GM12864 (cell line): ENCODE measurements at places on chromosomes 2 and 18.

- no peak for DNase-seq
These were observed 404.3 kb downstream of the ZNF521 start for GRCh38 chr18:24947521-24948305.

GRCh38 chr2:212677466-212677865, 138.9 kb upstream of the ERBB4 start:
- no peak for DNase-seq

DNA sequence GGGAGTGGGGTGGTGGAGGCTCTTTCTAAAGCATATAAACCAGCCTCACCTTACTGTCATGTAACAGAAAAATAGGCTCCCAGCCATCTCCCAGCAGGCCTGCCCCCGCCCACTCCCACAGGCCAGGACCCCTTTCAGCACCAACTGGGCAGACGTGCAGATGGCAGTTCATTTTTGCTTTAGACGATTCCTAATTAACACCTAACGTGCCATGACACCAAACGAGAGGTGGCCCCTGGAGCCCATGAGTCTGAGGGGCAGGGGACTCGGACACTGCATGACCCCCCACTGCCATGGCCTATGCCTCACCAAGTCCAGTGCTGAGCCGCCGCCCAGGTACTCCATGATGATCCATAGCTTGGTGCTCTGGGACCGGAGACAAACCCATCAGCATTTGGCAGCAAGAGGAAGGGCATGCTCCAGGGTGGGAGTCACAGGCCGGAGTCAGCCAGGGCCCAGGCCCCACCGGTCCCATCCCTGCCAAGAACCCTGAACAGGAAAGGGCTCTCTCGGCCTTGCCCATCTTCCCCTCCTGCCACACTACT, 7.9 kb downstream of the STK25 start:
- no peak for DNase-seq

- DNase-seq: no peak
These were observed 188.6 kb downstream of the SH3RF3 start for GRCh38 chr2:109317471-109318095.

GRCh38 chr2:177352441-177353186, 40.0 kb upstream of the AGPS start:
- DNase-seq: no peak

GRCh38 chr18:29002747-29003146, 825.8 kb upstream of the CDH2 start:
- DNase-seq: no peak

DNA sequence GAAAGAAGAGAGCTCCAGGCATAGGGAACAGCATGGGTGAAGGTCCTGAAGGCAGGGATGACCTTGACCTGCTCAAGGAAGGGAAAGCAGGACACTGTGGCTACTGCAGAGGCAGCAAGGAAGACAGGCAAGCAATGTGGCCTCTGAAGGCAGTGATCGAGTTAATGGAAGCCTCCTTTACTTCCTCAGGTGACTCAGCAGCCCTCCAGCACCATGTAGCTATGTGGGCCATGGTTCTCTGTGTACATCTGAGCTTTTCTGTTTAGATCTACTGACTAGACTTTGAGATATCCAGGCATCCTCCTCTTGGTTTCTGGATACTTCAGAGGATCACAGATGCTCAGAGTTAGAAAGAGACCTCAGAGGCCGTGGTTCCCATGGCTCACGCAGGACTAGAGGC, 107.3 kb upstream of the PID1 start:
- DNase-seq: no peak

- DNase-seq: no peak
These were observed 253.9 kb upstream of the SIX2 start for GRCh38 chr2:45263147-45263546.

GRCh38 chr2:190864375-190864774, 16.2 kb upstream of the GLS start:
- no peak for DNase-seq

GRCh38 chr2:72027426-72028161, 120.1 kb downstream of the CYP26B1 start:
- no peak for DNase-seq

GRCh38 chr2:113181258-113182051, 7.7 kb downstream of the PSD4 start:
- DNase-seq: no peak

DNA sequence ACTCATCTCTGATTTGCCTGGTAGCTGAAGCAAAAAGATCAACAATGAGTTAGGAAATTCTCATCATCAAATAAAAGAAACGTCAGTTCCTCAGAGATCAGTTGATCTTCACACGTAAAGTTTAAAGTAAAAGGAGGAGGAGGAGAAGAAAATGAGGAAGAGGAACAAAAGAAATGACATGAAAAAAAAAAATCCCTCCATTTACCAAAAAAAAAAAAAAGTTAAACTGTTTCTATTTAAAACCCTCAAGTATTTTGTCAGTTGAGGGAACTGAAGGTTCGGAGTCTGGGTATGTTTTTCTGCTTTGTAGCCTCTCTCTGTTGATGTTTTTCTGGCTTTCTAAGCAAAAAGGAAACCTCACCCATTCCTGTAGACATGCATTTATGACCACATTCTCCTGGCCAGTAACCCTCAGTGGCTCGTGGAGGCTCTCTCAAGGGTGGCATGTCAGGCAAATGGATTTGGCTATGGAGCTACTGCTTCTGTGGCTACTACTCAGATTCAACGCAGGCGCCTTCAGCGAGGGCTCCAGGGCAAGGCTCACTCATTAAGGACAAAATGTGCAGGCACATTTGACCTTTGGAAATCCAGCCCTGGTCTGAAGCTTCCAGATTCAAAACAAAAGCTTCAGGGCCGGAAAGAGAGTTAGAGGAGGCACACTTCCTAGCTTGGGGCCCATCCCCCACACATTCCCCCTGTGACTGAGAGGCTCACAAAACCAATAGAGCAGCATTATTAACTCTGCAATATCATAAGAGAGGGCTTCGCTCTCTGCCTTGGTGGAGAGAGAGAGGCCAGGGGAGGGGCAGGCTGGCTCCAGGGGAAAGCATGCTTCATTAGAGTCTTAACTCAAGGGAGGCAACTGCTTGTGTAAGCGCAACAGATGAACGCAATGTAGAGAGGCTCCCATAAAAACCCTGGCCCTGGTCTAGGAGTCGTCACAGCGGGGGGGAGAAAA, 22.3 kb downstream of the KLF7 start:
- DNase-seq: no peak

DNA sequence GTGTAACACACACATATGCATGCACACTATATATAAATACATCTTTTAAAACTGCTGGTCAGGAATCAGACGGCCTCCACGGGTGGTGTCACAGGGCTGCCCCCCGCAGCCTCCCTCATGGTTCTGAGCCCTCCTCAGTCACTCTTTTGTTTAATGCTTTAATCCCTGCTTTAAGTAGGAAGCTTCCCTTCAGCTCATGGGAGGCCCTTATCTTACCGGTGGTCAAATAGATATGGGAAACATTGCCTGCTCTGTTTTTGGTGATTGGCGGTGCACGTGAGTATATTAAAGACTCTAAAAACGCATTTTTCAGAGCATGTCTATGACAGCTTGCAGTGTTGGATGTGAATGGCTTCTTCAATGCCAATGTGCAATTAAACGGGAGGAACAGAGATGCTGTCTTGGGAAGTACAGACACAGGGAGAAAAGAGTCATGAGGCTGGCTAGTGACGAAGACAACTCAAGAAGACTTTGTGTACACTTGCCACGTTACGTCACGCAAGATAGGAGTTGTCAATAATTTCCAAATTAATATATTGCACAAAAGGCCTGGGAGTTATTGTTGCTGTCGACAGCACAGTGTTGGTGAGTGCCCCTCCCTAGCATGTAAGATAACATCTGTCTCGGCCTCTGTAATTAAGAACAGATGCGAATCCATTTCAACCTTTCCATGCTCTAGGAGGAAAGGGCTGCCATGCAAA, 23.3 kb downstream of the GNLY start:
- DNase-seq: no peak
